ENCODE measurements at places on chromosomes 2 and 18.

DNA sequence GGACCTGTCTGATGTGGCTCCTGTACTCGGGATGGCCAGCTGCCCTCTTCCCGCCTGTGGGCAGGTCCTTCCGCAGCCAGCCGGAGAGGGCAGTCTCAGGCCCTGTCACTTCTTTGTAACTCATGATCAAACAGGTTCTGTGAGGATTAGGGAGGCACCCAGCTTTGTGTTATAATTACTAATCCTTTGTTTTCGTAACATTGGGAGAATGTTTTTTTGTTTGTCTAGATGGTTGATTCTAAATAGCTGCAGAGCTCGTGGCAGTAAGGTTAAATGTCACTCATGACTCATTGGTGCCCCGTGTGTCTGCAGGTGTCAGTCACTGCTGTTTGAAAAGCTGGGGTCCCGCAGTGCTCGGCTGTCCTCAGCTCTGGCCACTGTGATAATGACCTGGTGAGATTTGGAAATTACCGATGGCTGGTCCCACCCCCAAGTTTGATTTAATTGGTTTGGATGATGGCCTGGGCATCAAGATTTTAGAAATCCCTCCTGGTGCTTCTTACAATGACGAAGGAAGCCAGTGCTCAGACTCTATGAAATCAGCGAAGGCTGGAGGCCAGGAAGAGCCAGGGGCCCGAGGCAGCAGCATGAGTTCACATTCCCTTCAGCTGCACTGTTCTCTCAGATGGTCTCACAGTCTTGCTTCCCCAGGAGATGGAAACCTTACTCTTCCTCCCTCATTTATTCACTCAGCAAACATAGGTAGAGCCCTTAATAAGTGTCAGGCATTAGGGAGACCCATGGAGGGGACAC, 172.8 kb downstream of the VAPA start:
- DNase-seq = no peak

GRCh38 chr2:26580151-26580550, 61.0 kb downstream of the CIB4 start:
- DNase-seq = no peak

GRCh38 chr2:1613078-1613445, 131.3 kb downstream of the PXDN start:
- DNase-seq = no peak

GRCh38 chr18:3104190-3105054, 91.5 kb upstream of the LPIN2 start:
- no peak for DNase-seq

GRCh38 chr2:239801404-239802184, 223.5 kb downstream of the NDUFA10 start:
- no peak for DNase-seq

DNA sequence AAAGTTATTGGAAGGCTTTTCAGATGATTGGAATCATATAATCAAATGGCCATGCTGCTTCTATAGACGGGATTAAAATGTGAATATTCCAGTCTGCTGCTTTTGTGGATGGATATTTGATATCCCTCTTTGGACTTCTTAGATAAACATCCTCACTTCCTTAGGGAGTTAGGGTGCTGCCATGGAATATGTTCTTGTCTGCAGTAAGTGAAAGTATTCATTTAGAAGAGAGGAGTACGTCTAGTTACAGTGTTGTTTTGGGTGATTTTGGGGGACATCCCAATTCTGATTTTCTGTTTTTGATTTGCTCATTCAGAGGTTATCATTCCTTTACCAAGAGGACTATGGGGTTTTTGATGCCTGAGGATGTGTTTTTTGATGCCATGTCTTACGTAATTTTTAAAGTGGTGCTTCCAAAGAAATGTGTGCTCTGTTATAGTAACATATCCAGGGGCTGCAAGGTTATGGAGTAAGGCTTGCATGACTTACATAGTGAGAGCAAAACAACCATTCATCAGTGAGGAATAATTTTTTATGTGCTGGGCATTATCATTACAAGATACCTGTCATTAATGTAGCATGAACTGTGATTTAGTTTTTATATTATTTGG, 33.6 kb downstream of the ASXL3 start:
- DNase-seq = no peak

DNA sequence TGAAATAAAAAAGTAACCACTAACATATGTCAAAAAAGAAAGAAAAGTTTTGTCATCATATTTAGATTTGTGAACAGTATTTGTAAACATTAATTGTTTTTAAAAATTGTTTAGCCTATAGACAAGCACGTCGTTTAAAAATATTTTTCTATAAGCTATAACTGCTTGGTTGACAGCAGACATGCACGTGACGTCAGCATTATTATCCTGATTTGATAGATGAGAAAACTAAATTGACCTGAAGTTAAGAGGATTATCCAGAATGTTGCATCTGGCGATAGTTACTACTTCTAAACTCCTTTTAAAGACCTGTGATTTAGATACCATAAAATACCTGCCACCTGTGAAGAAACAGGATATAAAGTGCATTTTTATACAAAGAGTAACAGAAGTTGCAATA, 156.9 kb upstream of the BARD1 start:
- no peak for DNase-seq

DNA sequence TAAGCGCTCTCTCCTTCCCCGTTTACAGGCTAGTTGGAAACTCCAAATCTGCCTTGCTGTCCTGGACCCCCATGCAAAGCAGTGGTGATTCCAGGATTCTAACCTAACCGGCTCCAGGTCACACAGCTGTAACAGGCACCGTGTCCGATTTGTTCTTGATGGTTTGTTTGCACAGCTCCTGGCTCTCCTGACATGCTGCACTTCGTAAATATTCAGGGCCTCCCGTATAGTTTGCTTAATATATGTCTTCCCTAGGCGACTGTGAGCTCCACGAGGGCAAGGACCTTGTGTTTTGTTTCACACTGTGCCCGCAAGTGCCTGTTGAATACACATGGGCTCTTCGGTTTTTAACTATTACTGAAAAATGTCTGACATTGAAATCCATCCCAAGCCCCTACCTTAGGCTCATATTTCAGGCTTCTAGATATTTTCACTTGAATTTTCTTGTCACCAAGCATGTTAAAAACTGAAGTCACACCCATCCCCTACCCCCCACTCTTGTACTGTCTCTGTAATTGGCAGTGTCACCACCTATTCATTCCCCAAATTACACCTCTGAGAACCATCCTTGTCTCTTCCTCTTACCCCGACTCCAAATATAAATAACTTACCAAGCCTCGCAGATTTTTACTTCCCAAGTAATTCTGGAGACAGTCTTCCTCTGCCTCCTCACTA, 1.0 kb upstream of the PUM2 start:
- no peak for DNase-seq

DNA sequence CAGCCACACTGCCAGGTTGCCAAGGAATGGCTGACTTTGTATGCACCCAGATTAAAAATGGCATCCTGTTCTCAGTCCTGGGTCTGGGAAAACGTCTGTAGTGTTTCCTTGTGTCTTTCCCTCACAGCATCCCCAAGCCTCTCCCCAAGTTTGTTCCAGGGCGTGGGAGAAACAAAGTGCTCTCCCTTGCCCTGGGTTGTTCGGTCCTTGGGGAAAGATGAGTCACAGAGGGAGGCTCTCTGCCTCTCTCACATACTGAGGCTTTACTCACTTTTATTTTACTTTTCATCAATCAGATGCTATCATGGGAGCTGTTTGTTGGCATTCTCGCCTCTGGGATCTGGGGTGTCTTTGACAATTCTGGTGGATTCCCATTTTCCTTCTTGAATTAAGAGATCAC, 492.3 kb downstream of the XIRP2 start:
- DNase-seq = no peak

DNA sequence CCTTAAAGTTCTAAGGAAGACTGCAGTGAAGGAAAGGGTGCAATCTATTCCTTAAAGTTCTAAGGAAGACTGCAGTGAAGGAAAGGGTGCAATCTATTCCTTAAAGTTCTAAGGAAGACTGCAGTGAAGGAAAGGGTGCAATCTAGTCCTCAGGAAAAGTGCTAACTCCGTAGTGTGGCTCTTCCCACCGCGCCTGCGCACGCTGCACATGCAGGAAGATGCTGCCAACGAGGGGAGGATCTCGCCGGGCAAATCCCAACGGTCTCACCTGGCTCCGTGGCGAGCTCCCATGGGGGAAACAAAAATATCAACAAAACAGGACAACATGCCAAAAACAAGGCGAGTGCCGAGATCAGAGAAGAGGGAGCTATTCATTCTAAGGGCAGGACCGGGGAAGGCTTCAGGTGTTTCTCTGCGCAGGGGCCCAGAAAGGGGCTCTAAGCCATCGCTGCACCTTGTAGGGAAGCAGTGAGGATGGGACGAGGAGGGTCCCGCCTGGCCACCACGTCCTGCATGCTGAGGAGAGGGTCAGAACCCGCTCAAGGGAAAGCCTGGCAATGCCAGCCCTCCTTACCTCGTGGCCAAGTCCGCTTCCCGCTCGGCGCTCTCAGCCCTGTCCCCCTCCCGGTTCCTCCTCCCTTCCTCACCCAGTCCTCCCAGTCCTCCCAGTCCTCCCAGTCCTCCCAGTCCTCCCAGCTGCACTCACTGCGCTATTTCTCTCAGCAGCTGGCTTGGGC, 24.5 kb downstream of the TIMM21 start:
- DNase-seq = no peak

DNA sequence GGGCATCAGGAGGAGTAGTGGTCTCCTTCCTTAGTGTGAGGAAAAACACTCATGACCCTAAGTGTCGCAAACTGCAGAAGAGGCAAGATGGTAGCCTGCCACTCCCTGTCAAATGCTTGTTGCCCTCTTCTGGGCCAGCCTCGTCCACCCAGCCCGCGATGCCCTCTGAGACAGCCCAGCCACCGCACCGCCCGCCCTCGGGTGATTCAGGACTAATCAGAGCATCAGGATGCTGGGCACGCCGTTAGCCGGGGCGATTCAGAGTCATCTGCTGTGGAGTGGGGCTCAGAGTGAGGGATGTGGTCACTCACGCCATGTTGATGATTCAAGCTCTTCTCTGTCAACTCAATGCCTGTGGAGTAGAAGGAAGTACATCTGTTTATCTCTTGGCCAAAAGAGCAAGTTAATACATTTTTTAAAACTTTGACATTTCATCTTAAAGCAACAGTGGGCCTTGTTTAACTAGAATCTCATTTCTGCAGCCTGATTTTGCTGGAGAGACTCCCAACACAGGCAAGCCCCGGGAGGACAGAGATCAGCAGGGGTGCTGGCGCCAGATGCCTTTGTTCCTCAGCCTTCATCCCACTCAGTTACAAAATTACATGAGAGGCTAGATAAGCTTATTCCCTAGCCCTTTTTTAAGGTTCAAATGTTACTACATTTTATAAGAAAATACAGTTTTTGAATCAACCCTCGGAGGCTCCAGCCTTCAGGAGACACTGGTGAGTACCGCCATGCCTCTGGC, 79.0 kb downstream of the TMEM18 start:
- no peak for DNase-seq

- peak; percentile 95 for DNase-seq
Measured at GRCh38 chr2:173963817-173964564, 1.2 kb downstream of the SP3 start.

- DNase-seq = no peak
Measured at GRCh38 chr18:76982038-76982437, 150.5 kb downstream of the MBP start.

All from NK-92 treated with Interleukin-12 subunit alpha and Interleukin-12 subunit beta, amount 100 ng/mL, for 24 hours (cell line).